ENCODE measurements at places on chromosomes 4 and X.

DNA sequence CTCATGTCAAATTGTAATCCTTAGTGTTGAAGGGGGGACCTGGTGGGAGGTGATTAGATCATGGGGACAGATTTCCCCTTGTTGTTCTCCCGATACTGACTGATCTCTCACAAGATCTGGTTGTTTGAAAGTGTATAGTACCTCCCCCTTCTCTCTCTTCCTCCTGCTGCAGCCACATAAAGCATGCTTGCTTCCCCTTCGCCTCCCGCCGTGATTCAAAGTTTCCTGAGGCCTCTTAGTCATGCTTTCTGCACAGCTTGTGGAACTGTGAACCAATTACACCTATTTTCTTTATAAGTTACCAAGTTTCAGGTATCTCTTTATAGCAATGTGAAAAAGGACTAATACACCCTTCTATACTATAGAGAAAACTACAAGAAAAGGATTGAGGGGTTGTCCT lies 1170.5 kb upstream of the AGA start:
- no peak for DNase-seq

GRCh38 chr4:88619971-88620370 lies 27.7 kb downstream of the HERC3 start:
- DNase-seq, result no peak

- no peak for DNase-seq
Observed at GRCh38 chr4:785332-786073, 40.4 kb downstream of the CPLX1 start.

GRCh38 chr4:100823993-100824323 lies 306.1 kb upstream of the EMCN start:
- DNase-seq, result no peak

- DNase-seq, result no peak
Observed at GRCh38 chr4:178462710-178463109, 1020.5 kb upstream of the AGA start.

DNA sequence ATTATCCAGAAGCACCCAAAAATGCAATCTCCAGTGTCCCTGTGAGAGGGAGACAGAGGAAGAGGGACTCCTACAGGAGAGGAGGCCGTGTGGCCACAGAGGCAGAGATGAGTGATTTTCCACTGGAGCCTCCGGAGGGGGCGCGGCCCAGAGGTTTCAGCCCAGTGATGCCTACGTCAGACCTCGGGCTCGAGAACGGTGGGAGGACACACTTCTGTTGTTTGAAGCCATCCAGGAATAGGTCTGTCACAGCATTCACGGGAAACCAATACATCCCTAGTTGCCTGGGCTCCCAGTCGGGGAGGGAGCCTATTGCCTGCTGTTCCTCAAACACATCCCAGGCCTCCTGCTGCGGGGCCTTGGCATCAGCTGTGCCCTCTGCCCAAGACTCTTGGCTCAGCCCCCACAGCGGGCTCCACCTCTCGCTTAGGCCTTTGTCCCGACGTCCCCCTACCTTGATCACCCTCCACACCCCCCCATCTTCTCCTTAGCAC lies 39.2 kb upstream of the HMX1 start:
- no peak for DNase-seq

DNA sequence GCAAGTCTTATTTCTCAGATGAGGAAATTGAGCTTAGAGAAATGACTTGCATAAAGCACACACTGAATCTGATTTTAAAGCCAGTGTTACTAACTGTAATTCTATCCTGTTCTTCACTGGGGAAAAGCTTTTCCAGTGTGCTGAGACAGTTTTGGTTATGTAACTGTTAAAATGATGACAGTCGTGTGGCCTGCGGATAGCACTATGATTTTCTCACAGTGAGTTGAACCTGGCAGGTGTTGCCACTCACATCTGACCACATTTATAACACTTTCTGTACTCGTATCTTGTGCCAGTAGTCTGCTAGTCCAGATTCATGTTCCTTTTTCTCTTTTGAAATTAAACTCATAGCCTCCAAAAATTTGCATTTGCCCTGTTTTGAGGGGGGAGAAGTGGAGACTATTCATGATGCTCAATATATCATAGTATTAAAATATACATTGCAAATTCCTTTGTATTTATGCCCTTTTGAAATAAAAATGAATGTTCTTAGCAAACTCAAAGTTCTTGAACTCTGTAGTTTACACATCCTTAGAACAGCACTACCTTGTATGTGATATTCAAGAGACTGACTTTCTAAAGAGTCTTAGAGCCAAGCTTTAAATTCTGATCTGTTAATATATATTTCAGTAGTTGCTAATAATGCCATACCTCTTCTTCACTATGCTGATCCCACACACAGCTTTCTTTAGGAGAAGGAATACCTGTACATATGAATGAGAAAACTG lies 132.3 kb downstream of the PDLIM5 start:
- DNase-seq, result no peak

- DNase-seq, result no peak
Observed at GRCh38 chr4:6380746-6381410, 91.5 kb downstream of the PPP2R2C start.

- DNase-seq, result no peak
Observed at GRCh38 chrX:4710618-4711433, 997.4 kb upstream of the PRKX start.

DNA sequence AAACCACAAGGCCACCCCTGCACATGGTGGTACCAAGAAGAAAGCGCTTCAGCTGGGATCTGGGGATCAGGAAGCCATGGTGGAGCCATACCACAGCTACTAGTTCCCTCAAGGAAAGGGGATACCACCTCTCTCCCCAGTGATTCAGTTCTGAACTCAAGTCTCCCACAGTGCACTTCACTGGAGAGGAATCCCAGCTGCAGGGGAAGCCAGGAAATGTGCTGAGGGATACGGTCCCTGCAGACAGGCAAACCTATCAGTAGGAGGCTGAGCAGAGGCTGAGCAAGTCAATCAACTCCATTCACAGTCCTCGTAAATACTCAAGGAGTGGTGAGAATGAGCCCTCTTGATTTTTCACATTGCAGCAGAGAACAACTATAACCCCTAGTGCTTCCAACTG lies 11.0 kb downstream of the TMEM192 start:
- DNase-seq, result no peak

DNA sequence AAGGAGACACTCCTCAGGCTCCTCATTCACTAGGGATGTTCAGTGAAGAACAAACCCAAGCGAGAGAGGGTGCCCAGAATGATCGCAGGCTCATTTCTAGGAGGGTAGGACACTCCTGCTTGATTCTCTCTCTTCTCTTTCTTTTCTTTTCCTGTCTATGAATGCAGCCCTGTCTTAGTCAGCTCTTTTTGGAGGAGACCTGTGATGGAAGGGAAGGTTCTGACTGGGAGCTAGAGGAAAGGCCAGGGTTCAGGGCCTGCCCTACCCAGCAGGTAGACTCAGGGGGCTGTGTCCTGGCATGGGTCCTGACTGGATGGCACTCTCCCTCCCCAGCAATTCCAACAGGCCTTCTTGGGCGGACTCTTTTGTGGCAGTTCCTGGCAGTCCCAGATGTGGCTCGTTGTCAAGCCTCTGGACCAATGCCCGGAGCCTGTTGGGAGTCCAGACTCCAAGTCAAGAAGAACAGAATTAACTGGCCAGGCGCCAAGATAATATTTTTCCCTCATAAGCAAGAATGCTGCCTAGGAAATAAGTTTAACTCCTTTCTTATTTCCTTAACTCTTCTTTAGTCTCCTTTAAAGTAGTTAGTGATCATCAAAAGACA lies 139.4 kb upstream of the SCML1 start:
- DNase-seq, result no peak

GRCh38 chr4:182137343-182137742 lies 105.9 kb upstream of the TENM3 start:
- no peak for DNase-seq

GRCh38 chr4:178026999-178027398 lies 584.8 kb upstream of the AGA start:
- DNase-seq, result no peak

- DNase-seq, result no peak
Observed at GRCh38 chr4:16083241-16084191, at the start of gene PROM1. Gene PROM1 (minus strand): TSS chr4:16084023. CDS start chr4:16075906, 8,117 bp downstream.

DNA sequence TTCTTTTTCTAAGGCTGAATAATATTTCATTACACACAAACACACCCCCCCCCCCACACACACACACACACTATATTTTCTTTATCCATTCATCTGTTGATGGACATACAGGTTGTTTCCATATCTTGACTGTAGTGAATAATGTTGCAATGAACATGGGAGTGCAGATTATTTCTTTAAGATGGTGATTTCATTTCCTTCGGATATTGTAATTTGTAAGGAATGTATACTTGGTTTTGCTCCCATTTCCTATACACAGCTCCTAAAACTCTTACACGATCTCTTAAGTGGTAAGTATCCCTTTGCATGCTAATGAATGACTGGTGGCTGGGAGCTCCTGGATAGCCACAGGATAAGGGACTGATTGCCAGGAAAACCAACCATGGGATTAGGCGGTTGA lies 14.7 kb upstream of the RBMXL3 start:
- no peak for DNase-seq

- DNase-seq, result no peak
Observed at GRCh38 chr4:82839624-82840023, 41.0 kb upstream of the SCD5 start.

GRCh38 chr4:85772470-85772869 lies 297.5 kb downstream of the ARHGAP24 start:
- DNase-seq, result no peak

GRCh38 chrX:112851161-112851779 lies 10.6 kb upstream of the AMOT start:
- no peak for DNase-seq

GRCh38 chrX:26670521-26670920 lies 454.6 kb downstream of the MAGEB5 start:
- no peak for DNase-seq

DNA sequence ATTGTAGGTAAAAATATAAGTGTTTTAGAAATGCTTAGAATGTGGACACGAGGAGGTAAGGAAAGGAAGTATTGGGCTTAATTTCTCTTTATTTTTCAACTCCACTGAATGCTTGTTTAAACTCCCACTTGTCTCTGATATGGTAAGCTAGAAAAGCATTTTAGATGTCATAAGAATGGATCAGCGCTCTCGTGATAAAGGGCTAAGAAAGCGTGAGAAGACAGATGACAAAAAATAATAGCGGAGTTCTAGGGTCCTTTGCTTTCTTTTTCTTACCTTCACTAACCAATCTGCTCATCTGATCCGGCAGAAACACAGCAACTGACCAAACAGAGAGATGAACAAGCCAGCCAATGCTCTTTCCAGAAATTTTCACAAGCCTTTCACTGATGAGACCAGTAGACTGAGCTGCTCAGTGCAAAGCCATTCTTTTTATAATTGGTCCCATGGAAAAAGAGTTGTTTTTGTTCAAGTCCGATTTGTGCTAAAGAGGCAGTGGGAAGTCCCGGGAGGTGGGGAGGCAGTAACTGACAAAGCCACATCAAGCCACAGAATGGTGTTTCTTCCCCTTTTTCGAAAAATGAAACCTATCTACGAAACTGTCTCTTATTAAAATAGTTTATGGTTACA lies at the start of gene TASL:
Gene TASL (minus strand): TSS at position 405 of the 630 bp plus-strand sequence. CDS start 17,411 bp downstream, outside the sequence.
- peak; percentile 0 for DNase-seq

DNA sequence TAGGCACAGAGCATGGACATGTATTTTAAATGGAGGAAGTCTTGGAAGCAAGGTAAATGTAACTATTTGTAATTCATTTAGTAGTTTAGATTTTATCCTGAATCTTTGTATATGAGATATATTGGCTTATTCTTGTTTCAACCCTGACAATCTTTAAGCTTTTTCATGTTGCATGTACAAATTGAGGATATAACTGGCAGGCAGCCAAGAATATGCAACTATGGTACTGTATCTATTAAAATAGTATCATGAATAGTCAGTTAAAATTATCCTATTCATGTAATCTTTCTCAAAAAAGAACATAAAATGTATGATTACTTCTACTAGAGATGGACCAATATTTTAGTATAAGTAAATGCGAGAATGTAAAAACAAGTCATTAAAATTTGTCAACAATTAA lies 1141.5 kb downstream of the PCDH18 start:
- no peak for DNase-seq

DNA sequence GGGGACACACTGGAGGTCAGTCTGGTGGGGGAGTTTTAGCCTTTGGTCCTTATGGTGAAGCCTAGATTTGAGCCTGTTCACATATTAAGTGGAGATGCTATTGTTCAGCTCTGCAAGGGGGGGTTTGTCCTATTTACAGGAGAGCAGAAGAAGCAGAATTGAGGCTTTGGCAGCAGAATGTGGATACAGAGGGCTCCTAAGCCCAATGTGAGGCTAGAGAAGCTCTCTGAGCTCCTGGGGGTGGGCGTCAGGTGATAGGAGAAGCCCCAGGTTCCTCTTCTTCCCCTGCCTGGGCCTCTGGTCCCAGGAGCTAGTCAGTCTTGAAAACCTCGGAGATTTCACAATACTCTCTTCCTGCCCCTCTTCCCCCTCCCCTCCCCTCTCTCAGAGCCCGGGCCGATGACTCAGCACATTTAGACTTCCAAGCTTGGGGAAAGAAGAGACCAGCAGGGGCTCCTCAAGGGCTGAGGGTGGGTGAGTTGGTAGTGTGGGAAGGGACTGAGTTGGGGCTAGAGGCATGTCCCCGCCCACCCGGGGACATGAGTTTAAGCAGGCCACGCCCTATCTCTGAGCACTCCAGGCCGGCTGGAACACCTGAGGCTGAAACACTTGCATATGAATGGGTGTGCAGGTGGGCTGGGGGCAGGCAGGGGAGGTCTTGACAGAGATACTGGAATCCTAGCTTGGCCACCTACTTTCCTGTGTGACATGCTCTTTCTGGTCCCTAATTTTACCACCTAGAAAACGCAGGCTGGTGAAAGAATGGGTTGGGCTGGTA lies 3.4 kb downstream of the TFE3 start:
- peak; percentile 33 for DNase-seq

DNA sequence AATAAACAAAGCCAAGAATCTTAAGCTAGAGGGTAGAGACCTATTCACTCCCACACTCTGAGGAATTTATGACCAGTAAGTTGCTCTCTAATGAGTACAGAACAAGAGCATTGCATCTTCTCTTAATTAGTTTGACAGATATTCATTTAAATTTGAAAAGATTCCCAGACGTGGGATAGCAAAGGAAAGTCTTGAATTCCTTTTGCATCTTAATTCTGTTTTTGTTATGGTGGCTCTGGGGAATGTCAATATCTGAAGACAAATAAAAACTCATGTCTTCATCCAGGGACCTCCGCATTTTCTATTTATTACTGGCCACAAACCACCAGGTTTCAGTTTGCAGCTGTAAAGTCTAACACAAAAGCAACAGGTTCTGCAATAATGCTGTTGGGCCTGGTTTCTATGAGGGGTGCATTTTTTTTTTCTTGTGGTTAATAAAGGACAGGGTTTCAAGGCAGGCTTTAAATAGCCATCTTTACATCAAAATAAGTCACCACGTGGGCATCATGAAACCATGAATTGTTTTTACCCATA lies 172.3 kb downstream of the SHROOM3 start:
- DNase-seq, result no peak

GRCh38 chr4:146032234-146032860 lies 93.7 kb upstream of the ZNF827 start:
- DNase-seq, result no peak

GRCh38 chr4:173573725-173574124 lies 43.7 kb upstream of the HAND2 start:
- DNase-seq, result no peak

- DNase-seq, result no peak
Observed at GRCh38 chr4:14925471-14925870, 76.8 kb upstream of the CPEB2 start.
